Natural killer cell treated with Interleukin-12 subunit alpha and Interleukin-12 subunit beta and Interleukin-15 and Interleukin-18, amount 100 ng/mL, for 72 hours (primary cell): ENCODE measurements at places on chromosomes 1 and 21. TPM values are rescaled to one million over a fixed set of nuclear protein-coding genes. Genes with fewer than 3 reads are reported as not detected.

The NBPF20 gene
- total RNA-seq = 2.4 TPM

GRCh38 chr1:167447521-167448136 is 70.7 kb downstream of the CD247 start:
- no peaks in the 10 kb centered on the region for H3K27me3 ChIP-seq
- H3K27ac ChIP-seq = peak overlapping the region; percentile 85
- peaks cover 85% of the 10 kb centered on the region for H3K4me1 ChIP-seq
- DNase-seq = peak; percentile 85
- peaks cover 4% of the 10 kb centered on the region for H3K36me3 ChIP-seq
- peak overlapping the region; percentile 82 for H3K4me3 ChIP-seq

DNA sequence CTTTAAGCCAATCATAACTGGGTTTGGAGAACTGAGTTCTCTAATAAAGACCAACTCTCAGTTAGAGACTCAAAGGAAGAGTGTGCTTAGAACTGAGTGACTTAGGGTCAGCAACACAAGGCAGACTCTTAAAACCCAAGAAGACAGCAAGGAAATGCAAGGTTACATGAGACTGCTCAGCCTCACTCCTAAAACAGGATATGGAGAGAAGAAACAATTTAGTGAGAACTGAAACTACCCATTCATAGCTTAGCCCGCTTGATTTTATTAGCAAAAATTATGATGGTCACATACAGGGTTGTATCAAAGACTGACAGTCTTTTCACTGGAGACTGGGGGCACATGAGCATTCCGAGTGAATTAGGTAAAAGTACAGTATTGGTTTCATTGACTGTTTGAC is 78.9 kb upstream of the DMRTA2 start:
- H3K36me3 ChIP-seq = peaks cover 32% of the 10 kb centered on the region
- H3K4me1 ChIP-seq = no peaks in the 10 kb centered on the region
- H3K27ac ChIP-seq = no peak overlapping the region
- H3K4me3 ChIP-seq = no peak overlapping the region
- DNase-seq = no peak

GRCh38 chr1:206590025-206590758 is 22.1 kb downstream of the EIF2D start:
- peak; percentile 87 for DNase-seq
- H3K27ac ChIP-seq = peak overlapping the region; percentile 90
- peaks cover 43% of the 10 kb centered on the region for H3K36me3 ChIP-seq
- no peaks in the 10 kb centered on the region for H3K27me3 ChIP-seq

DNA sequence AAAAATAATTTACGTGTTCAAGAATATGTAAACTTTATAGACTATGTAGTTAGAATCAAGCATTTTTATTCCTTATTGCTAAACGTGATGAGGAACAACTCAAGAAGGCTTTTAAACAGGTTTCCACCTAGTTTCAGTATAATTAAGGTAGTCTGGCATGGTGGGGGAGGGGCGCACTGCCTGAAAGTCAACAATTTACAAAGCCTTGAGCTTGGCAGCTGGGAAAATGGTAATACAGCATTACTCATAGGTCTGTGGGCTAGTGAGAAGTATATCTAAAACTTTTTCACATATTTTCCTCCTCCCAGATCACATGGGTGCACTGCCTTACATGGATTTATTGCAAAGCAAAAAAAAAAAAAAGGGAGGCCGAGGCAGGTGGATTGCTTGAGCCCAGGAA is 75.2 kb downstream of the EVI5 start:
- no peaks in the 10 kb centered on the region for H3K27me3 ChIP-seq
- H3K27ac ChIP-seq = no peak overlapping the region
- no peak for DNase-seq
- H3K36me3 ChIP-seq = no peaks in the 10 kb centered on the region

DNA sequence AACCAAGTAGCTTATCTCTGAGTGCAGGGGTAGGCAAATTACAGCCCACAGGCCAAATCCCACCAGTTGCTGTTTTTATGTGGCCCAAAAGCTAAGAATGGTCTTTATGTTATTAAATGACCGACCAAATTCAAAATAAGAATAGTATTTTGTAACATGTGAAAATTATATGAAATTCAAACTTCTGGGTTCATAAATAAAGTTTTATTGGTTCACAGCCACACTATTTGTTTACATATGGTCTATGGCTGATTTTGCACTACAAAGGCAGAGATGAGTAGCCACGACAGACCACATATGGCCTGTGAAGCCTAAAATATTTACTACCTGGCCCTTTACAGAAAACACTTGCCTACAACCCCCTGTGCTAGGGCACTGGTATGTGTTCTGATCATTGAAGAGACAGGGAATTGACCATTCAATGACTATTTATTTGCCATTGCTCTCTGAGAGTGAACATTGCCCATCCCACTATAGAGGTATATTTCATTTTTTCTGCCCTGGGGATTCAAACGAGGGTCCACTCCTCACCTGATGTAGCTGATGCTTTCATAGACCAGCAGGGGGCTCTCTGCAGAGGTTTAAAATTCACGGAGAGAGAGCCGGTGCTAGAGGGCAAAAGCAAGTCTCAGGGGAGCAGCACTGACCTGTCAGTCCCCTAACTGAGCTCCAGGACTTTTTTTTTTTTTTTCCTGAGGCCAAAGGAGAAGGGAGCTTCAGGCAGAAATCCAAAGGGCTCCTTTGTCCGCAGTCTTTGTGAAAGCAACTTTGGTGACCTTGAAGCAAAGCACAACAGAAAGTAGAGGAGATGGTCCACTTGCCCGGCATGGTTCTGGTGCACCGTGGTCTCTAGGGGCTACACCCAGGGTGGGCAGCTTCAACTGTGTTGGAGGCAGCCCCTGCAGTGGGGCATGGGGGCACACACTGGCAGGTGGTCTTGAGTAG is 7.3 kb upstream of the GNL2 start:
- H3K27ac ChIP-seq = no peak overlapping the region
- H3K36me3 ChIP-seq = no peaks in the 10 kb centered on the region
- H3K4me1 ChIP-seq = peaks cover 4% of the 10 kb centered on the region
- peaks cover 6% of the 10 kb centered on the region for H3K27me3 ChIP-seq
- DNase-seq = no peak

The KCNJ9 gene
- total RNA-seq = not detected

- no peak for DNase-seq
- H3K4me3 ChIP-seq = no peak overlapping the region
- H3K4me1 ChIP-seq = peaks cover 12% of the 10 kb centered on the region
Measured at GRCh38 chr1:35345439-35345981, 77.0 kb downstream of the ZMYM4 start.

The JAM2 gene
- 0.45 TPM for total RNA-seq

DNA sequence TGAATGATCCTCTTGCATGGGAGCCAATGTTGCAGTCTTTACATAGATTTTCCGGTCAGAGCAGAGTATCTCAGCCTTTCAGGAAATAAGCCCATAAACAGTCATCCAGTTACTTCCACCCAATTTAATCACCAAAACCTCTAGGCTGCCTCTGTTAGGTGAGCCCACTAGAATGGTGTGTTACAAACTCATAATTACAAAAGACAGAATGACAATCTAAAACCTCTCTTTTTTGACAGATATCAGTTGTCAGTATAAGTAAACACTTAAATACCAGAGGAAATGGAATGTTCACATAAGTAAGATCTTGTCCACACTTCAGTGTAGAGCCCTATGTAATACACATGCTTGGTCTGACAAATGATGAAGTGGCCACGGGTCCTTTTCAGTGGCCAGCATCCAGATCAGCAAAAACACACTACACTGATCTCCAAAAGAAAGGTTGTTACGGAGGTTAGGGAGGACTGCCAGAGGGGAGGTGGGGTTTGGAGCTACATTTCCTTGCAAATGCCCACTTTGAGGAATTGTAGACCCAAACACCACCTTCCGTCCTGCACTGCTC is 71.3 kb upstream of the FBXO28 start:
- H3K36me3 ChIP-seq = no peaks in the 10 kb centered on the region
- DNase-seq = no peak
- peaks cover 25% of the 10 kb centered on the region for H3K27me3 ChIP-seq
- peaks cover 8% of the 10 kb centered on the region for H3K4me1 ChIP-seq
- peak overlapping the region; percentile 15 for H3K4me3 ChIP-seq
- no peak overlapping the region for H3K27ac ChIP-seq

- DNase-seq = no peak
- H3K4me3 ChIP-seq = no peak overlapping the region
- H3K27ac ChIP-seq = no peak overlapping the region
- H3K27me3 ChIP-seq = peaks cover 12% of the 10 kb centered on the region
Measured at GRCh38 chr1:110144366-110144765, 5.9 kb upstream of the SLC6A17 start.

DNA sequence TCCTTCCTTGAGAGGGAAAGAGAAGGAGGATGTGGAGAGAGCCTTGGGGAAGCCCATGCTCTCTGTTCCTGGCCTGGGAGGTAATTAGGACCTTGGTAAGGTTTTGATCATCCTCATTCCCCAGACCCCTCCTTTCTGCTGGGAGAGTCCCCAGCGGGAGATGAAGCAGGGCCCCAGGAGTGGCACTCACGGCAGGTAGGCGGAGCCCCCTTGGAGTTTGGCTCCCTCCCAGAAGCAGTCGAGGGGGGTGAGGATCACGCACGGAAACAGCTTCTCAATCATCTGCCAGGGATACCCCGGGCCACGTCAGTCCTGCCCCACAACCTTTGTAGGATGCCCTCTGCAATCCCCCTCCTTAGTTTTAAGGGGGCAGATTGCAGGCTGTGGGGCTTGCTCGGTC is 11.5 kb downstream of the PTCH2 start:
- no peak overlapping the region for H3K4me3 ChIP-seq
- DNase-seq = no peak
- H3K27me3 ChIP-seq = no peaks in the 10 kb centered on the region
- no peak overlapping the region for H3K27ac ChIP-seq

DNA sequence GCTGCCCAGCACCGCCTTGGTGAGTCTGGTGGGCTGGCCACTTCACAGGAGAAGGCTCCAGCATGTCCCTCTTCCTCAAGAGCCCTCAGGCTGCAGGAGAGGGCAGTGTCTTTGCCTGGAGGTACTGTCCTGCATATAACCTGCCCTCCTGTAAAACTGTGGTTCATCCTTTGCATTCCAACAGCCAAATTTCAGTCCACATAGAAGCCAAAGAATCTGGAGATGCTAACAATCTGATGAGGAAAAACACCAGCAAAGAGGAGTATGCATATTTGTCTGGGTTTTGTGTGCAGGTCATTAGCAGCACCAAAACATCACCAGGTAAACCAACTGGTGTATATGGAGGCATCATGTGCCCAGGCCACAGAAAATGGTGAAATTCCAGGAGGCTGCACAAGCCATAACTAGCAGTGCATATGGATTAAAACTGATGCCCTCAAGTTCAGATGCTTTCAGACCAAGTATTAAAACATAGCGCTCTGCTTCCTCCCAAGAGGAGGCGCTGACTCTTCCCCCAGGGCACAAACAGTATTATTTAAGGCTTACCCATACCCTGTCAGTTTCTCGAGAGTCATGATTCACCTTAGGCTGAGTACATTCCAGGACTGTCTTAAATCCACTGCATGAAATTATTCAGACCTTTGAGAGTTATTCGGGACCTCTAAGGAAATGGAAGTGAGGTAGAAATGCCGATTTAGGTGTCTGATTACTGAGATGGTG is 150.5 kb upstream of the COA6 start:
- H3K36me3 ChIP-seq = no peaks in the 10 kb centered on the region
- H3K27me3 ChIP-seq = peaks cover 25% of the 10 kb centered on the region
- DNase-seq = no peak
- no peaks in the 10 kb centered on the region for H3K4me1 ChIP-seq

The FOXD2 gene
- total RNA-seq = 0.36 TPM

DNA sequence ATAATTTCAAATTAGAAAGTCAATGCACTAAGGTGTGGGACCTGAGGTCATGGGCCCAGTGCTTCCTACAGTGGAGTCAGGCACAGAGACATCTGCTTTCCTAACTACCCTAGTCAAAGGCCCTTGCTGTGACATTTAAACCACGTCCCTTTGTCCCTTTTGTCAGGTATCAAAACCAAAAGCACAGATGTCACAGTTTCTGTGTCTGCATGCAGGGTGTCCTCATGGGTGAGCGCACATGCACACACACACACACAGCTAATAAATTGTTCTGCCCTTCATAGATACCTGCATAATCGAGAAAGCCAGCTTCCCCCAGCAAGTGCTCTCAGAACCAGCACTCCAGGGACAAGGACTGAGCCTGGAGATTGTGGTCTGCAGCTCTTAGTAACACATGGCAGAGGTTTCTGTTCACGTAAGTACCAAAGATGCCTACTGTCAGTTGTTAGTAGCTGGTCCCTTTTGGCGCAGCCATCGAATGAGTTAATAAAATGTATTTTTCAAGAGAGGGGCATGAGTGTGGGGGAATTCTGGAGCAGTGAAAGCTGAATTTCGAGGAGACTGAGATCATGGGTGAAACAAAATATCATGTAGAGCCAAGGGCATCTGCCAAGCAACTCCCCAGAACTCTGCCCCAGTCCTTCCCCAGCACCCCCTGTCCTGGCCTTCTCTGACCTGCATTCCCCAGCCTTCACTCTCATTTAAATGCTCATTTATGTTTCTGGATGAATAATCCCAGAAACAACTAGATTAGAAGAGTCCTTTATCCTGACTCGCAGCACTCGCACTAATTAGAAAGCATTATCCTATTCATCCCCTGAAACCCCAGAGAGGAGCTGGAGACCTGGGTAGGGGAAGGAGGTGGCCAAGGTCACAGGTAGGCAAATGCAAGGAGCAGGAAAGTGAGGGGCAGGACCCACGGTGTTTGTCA is 25.5 kb downstream of the TNR start:
- H3K4me1 ChIP-seq = no peaks in the 10 kb centered on the region
- H3K4me3 ChIP-seq = no peak overlapping the region
- no peak overlapping the region for H3K27ac ChIP-seq
- H3K36me3 ChIP-seq = no peaks in the 10 kb centered on the region
- peaks cover 44% of the 10 kb centered on the region for H3K27me3 ChIP-seq
- no peak for DNase-seq

- no peak for DNase-seq
- no peak overlapping the region for H3K4me3 ChIP-seq
- H3K4me1 ChIP-seq = peaks cover 17% of the 10 kb centered on the region
- H3K27ac ChIP-seq = no peak overlapping the region
- H3K36me3 ChIP-seq = no peaks in the 10 kb centered on the region
Measured at GRCh38 chr1:168288311-168289052, 7.8 kb downstream of the TBX19 start.

DNA sequence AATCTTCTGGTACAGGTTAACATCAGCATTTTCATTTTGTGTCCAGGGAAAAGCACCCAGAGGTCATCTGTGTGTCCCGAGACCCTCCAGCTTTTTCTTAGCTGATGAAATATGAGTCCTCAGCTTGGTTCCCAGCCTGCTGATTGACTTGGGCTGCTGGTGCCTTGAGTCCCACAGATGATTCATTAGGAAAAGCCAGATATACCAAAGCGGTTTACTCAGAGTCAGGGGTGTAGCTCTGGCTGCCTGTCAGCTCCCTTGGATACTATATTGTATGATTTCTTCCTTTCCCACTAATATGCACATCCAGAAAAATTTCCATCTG is 43.7 kb upstream of the MAB21L3 start:
- no peak overlapping the region for H3K27ac ChIP-seq
- no peaks in the 10 kb centered on the region for H3K4me1 ChIP-seq
- H3K4me3 ChIP-seq = no peak overlapping the region
- no peak for DNase-seq
- H3K36me3 ChIP-seq = peaks cover 8% of the 10 kb centered on the region

The CFH gene
- 9.4 TPM for total RNA-seq

The NUP210L gene
- total RNA-seq = not detected

The THEM5 gene
- total RNA-seq = not detected
